ENCODE measurements at places on chromosomes 1 and 21.

GRCh38 chr1:54816130-54816529 lies 15.0 kb upstream of the TTC22 start:
- DNase-seq: no peak

- no peak for DNase-seq
Observed at GRCh38 chr1:50796272-50796671, 163.8 kb downstream of the FAF1 start.

- DNase-seq: no peak
Observed at GRCh38 chr21:44946254-44947041, 6.6 kb downstream of the SLX9 start.

DNA sequence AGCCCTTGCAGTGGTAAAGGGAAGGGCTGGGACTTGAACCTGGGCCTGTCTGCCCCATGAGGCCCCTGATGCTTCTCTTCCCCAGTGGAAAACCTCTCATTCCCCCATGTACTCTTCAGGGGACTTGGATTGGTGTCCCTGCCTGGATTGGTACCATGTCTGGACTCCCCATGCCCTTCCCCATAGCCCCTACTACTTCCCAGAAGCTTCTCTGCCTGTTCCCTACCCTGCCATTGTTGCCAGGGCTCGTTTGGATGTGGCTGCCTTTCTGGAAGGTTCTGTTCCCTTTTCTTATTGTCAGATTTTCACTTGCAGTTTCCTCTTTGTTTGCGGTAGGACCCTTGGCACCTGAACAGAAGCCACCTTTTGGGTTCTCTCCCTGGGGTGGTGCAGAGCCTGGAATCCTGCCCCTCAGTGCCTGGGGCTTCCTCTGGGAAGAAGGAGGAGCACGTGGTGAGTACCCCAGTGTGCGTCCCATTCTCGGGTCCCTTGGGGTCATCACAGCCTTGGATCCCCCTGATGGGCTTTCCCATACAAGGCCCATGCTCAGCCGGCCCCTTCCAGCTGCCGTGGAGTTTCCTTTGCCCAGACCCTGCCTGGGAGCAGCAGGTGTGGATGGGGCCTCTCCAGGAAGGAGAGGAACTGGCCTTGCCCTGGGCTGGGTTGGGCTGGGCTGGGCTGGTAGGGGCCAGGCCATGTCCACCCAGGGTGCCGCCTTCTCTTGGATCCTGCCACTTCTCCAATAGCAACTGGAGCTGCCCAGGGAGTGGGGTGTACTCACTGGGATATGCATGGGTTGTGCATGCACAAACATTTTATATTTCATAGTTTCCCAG lies 281.1 kb downstream of the PTPRU start:
- no peak for DNase-seq

- no peak for DNase-seq
Observed at GRCh38 chr1:68119445-68119844, 69.0 kb upstream of the DIRAS3 start.

All from activated naive CD4-positive, alpha-beta T cell treated with anti-CD3 and anti-CD28 coated beads, Interleukin-2, amount 50 U/mL, for 16 hours (primary cell).